Nephron progenitor cell (in vitro differentiated cells): ENCODE measurements at places on chromosomes 16 and 17.
A peak's percentile ranks its signal among the peaks of the same experiment; 100 is the strongest.

GRCh38 chr16:29877266-29877961, 14.4 kb upstream of the CDIPT start:
- DNase-seq, result peak; percentile 75

DNA sequence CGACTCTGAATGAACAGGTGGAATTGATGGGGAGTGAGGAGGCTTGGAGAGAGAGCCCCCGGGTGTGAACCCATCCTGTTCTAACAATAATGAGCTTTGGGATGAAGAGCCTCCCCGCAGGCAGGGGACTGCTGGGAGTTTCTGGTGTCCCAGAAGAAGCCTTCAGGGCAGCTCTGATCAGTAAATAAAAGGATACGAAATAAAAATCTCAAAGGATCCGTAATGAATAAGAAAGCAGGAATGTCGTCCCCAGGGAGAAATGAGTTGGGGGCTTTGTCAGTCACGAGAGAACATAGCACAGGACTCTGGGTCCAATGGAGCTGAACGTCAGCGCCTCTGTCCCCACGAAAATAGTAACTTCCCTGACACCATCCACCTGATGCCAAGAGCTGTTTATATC, 113.4 kb downstream of the PITPNC1 start:
- DNase-seq, result no peak

DNA sequence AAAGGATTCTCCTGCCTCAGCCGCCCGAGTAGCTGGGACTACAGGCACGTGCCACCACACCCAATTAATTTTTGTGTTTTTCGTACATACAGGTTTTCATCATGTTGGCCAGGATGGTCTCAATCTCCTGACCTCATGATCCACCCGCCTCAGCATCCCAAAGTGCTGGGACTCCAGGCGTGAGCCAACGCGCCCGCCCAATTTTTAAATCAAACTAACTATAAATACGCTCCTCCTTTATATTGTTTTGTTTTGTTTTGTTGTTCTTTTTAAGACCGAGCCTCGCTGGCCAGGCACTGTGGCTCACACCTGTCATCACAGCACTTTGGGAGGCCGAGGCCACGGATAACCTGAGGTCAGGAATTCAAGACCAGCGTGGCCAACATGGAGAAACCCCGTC, 1.9 kb upstream of the UTP6 start:
- no peak for DNase-seq

DNA sequence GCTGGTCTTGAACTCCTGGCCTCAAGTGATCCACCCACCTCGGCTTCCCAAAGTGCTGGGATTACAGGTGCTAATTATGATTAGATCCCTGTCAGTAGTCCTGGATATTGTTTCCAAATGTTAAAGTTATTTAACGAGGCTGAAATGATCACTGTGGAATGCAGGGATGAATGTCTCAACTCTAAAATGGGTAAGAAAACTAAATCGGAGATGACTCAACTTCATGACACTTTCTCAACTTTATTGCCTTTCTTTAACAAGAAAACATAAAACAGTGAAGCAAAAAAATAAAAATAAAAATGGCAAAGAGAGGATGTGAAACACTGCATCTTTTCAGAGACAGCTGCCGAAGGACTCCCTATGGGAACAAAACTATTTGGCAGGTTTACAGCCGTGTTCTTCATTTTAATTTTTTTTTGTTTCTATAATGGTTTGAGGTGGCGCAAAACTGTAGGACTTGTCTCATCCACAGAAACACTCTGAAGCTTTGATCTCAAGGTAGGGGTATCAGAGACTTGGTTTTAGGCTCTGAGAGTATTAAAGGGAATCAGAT, 382.0 kb downstream of the GRIN2A start:
- DNase-seq, result no peak

DNA sequence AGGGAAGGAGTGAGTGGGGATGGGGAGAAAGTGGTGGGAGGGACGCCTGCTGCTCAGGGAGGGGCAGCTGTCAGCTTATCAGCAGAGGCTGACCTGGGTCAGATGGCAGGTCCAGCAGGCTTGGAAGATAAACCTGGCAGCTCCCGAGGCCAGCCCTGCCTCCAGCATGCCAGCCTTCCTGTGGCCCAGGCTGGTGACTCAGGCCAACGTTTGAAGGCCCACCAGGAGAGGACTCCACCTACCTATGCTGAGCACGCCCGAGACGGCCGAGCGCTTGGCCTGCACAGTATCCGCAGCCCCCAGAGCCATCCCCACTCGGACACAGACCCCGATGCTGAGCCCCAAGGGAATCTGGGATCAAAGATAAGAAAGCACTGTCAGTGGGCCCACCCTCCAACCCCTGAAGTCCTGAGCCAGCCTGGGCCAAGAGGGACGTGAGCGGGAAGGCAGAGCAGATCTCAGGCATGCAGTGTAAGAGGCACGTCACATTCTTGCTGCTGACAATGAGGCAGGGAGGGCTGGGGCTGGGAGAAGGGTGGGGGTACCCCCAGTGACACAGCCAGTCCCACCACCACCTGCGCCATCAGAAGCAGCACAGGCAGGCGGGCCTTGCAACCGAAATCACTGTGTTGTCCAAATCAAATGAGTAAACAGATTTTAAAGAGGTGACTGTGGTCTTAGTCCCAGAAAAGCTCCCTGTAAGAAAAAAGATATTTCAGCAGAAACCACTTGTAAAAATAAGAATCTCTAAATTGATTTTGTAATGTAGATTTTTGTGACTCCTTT, 12.4 kb downstream of the SLC47A2 start:
- DNase-seq, result no peak

DNA sequence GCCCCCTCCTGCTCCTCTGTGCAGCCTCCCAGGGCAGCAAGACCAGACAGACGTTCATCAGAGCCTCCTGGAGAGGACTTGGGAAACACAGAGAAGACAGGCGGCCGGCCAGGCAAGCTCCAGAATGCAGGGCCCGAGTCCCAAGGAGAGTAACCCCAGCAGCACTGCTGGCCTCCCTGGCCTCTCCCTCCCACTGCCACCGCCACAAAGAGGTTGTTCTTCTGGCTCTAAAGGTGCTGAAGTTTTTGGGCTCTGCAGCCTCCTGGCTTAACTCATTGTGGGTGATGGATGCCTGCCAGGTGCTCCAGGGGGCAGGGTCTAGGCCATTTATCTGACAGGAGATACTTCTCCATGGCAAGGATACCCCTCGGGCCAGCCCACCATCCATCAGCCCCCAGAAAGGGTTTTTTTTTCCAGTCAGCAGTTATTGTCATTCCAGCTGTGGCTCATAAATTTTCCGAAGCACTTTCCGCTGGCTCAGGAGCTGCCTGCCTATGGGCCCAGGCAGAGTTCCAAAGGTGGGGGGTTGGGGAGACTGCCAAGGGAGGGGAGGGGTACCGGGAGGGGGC, 32.0 kb upstream of the MRPS23 start:
- peak; percentile 56 for DNase-seq

DNA sequence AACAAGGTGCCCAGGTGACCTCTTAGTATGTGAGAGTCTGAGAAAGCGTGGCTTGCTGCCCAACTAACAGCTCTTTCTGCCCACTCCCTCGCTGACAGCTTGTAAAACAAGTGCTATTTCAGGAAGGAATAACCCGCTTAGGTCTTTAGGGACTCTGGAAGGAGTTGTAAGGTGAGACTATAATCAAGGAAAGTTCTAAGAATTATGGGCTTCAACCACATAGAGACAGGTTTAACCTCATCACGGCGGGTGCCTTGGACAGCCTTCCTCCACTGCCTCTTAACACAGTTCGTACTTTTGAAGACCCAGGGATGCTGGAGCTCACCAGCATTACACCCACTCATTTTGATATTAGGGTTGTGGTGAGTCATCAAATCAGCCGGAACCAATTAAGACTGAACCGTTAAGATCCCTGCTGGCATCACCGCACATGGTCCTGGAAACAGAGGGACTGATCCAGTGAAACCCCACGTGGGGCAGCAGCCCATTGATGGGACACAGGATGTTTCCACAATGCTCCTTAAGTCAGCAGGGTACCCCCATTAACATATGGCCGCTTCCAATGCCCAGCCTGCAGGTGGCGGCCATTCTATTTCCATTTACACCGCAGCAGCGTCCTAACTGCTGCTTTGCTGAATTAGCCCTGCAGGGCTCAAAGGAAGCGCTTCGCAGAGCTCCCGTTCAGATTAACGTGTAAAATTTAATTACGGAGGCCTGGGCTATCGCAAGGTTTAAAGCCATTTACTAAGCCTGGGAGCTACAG, 176.6 kb upstream of the SDK2 start:
- peak; percentile 37 for DNase-seq

GRCh38 chr16:7805686-7806396, 473.2 kb downstream of the RBFOX1 start:
- DNase-seq, result no peak

- no peak for DNase-seq
These were observed 4.1 kb upstream of the LCAT start for GRCh38 chr16:67948015-67948414.

DNA sequence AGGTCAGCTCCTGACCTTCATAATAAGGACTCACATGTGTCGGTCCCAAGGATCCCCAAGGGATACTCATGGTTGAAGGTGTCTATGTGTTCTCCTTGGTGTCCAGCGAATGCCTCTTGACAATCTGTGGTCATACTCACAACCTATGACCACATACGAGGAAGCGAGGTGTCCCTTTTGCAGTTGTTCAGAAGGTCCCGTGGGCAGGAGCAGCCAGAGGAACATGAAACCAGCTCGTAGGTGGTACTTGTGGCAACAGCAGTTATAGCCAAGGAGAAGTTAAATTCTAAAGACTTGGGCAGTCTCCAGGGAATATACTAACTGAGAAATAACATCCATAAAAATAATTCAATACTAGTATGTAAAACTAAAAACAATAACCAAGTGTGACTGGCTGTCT, 685.3 kb downstream of the WWOX start:
- no peak for DNase-seq

- DNase-seq, result no peak
These were observed 393.7 kb upstream of the DYNLRB2 start for GRCh38 chr16:80147026-80147655.

GRCh38 chr16:17939723-17940122, 396.8 kb downstream of the NPIPA8 start:
- DNase-seq, result no peak

DNA sequence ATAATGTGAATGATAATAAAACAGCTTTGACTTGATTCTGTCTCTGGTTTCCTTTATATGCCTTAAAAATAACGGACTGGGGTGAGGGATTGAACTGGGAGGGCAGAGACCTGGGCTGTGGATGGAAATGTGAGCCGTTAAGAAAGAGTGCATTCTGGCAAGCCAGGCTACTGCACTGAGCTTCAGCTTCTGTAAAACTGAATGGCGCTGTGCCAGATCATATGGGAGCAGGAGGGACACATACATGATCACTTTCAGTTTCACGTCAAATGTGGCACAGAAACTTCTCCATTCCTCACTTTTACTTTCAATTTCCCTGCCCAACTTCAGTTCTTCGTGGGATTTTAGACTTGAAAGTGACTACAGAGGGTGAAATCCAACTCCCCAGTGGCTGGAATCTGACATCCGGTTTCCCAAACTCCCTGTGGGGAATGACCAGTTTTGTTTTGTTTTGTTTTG, 1.1 kb downstream of the MT2A start:
- DNase-seq, result no peak

- DNase-seq, result no peak
These were observed 28.5 kb downstream of the ARHGAP17 start for GRCh38 chr16:24986512-24987303.

DNA sequence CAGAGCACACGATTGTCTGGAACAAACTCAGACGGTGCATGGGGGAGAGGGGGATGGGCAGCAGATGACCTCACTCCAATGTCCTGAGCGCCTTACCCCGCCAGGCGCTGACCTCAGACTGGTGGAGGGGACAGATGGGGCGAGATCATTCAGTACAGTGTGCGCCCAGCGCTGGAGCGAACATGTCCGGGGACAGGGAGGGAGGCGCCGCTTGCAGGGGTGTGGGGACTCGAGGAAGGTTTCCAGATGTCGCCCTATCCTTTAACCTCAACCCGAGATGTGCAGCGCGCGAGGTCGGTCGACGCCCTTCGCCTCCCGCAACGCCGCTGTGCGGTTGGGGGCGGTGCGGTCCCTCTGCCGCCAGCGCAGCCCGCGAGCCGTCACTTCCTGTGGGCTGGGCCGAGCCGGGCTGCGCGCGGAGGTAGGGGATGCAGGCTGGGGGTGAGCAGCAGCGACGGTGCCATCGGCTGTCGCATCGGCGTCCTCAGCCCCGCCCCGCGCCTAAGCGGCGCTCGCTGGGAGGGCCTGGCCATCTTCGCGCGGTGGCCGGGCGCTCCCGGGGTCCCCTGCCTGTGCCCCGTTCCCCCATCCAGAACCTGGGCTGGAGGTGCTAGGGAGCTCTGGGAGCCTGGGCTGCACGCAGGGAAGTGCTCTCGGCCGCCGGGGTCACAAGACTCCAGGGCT, 5.3 kb upstream of the CDR2L start:
- DNase-seq, result peak; percentile 89

- DNase-seq, result peak; percentile 62
These were observed 16.7 kb downstream of the GNGT2 start for GRCh38 chr17:49193513-49194296.

DNA sequence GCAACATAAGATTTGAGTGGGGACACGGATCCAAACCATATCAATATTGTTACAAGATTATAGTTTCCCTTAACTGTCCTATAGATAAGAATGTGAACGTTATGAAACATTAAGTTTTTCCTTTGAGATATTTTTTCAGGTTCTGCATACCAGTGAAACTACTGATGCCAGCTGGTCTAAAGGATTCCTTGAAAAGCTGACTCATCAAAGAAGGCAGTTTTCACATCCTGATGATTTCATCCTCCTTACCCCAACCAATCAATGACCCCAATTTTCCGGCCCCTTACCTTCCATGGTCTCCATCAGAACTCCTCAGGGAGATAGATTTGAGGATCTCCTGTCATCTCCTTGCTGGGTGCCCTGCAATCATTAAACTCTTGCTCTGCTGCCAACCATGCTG, 64.1 kb upstream of the HS3ST4 start:
- no peak for DNase-seq

DNA sequence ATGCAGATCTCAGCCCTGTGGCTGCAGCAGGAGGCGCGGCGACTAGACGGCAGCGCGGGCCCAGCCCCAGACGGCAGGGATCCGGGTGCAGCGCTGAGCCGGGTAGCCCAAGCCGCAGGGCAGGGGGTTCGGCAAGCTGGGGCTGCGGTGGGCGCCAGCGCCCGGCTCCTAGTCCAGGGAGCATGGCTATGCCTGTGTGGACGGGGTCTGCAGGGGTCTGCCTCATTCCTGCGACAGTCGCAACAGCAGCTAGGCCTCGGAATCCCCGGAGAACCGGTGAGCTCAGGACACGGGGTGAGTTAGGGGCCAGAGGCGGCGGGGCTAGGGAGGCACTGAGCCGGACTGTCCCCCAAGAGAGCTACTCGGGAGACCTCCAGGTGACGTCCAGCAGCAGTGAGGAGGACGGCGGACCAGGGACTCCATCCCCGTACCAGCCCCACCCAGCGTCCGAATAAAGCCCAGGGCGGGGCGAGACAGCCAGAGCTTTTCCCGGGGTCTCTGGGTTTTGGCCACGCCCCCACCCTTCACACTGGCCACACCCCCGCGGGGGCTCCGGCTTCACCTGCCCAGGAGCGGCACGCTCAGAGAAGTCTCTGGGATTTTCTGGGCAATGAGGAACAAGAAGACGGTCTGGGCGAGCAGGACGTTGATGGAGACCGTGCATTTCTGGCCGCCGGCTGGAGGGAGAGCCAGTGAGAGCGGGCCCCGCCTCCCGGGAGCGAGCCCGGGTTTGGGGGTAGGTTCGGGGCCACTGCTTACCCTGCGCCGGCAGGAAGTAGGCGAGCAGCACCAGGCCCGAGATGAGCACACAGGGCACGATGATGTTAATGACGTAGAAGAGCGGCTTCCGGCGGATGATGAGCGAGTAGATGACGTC, 1.1 kb downstream of the C17orf107 start:
- no peak for DNase-seq
